ENCODE measurements at places on chromosomes 5 and 9. TPM values are rescaled to one million over a fixed set of nuclear protein-coding genes. Genes with fewer than 3 reads are reported as not detected.

DNA sequence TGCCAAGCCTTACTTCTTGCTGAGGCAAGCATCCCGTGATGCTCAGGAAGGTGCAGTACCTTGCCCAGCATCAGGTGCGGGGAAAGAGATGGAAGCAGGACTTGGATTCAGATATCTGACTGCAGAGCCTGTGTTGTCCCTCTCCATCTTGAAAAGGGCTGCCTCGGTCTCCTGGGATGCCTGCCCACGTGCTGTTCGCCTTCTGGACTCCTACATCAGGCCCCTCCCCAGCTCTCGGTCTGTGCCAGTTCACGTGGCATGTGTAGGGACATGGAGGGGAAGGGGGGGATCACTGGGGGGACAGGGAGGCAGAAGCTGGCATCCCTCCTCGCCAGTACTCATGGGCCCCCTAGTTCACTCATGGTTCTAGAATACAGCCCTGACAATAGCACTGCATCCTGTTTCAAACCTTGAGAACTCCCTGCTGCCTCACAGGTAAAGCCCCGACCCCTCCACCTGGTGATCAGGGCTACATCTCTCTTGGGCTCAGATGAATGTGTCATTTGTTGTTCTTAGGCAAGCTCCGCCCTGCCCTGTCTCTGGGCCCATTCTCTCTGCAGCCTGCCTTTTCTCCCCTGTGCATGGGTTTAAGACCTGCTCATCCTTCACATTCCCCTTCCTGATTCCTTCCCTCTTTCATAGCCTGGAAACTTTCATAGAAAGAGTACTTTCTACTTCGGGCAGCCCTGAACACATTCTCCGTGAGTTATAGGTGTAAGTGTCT lies 38.9 kb upstream of the SLC25A51 start:
- peaks cover 16% of the 10 kb centered on the region for H3K4me1 ChIP-seq
- peak; percentile 32 for DNase-seq
- no peak overlapping the region for H3K27ac ChIP-seq
- peaks cover 23% of the 10 kb centered on the region for H3K36me3 ChIP-seq
- no peaks in the 10 kb centered on the region for H3K27me3 ChIP-seq
- no peak overlapping the region for H3K4me3 ChIP-seq

DNA sequence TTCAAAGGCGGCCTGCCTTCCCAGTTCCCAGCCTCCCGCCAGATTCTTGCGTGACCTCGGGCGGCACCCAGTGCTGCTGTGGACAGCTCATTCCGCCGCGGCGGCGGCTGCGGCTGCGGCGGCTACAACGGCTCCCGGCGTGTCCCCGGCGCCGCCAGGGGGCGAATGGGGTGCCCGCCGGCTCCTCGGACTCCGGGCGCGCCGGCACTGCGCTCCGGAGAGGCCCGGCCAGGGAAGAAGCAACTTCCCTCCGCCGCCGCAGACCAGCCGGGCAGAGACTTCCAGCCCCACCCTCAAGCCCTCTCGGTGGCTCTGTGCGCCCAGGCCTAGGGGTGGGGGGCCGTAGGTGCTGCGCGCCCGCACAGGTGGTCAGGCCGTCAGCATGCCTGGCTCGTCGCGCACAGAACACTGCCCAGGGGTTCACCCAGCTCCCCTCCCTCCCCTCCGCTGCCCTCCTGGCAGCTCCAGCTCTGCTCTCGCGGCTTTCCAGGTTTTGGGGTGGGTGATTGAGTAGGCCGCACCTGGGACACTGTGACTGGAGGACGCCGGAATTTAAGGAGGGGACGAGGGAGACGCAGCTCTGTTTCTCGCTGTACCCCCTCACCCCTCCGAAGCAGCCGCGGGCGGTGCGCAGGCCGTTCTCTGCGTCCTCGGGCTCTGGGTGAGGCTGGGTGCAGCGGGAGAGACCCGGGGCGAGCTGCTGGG lies 20.2 kb downstream of the IGIP start:
- no peaks in the 10 kb centered on the region for H3K36me3 ChIP-seq
- H3K4me1 ChIP-seq: peaks cover 16% of the 10 kb centered on the region
- H3K27me3 ChIP-seq: no peaks in the 10 kb centered on the region
- no peak overlapping the region for H3K27ac ChIP-seq
- peak; percentile 82 for DNase-seq

GRCh38 chr9:109619310-109619709 lies 121.2 kb upstream of the PTPN3 start:
- no peak overlapping the region for H3K4me3 ChIP-seq
- H3K36me3 ChIP-seq: no peaks in the 10 kb centered on the region
- no peak overlapping the region for H3K27ac ChIP-seq
- H3K27me3 ChIP-seq: no peaks in the 10 kb centered on the region
- H3K4me1 ChIP-seq: no peaks in the 10 kb centered on the region

- no peak overlapping the region for H3K4me3 ChIP-seq
- H3K27me3 ChIP-seq: peaks cover 1% of the 10 kb centered on the region
- no peaks in the 10 kb centered on the region for H3K4me1 ChIP-seq
Measured at GRCh38 chr5:2904956-2905355, 153.5 kb upstream of the IRX2 start.

DNA sequence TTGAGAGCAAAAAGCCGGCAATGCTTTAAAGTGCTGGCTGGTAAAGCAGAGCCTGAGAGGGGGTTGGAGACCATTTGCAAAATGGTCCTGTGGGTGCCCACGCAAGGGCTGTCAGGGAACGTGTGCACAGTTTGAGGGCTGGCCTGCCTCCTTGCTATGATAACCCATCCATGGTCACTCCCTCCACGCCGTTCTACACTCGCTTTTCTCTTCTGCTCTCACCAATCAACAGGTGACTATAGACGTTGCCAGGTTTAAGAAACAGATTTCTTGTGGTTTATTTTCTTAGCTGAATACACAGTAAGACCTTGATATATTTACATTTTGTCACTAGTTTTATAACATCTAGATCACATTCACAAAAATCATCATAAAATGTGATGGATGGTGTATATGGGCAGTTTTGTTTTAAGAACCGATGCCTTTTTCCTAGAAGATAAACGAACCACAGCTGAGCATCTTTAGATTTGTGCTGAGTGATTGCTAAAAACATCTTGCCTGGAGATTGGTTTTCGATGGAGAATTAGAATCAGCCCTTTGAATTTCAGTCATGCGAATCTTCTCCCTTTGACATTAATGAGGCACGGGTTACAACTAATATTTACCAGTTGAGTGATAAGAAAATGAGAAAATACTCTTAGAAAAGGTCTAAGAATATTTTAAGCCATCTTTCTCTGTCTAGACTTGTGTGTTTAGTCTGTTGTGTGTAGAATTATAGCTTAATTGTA lies 13.9 kb downstream of the MAP1B start:
- no peak for DNase-seq
- no peak overlapping the region for H3K27ac ChIP-seq
- H3K27me3 ChIP-seq: peaks cover 4% of the 10 kb centered on the region
- H3K36me3 ChIP-seq: no peaks in the 10 kb centered on the region

DNA sequence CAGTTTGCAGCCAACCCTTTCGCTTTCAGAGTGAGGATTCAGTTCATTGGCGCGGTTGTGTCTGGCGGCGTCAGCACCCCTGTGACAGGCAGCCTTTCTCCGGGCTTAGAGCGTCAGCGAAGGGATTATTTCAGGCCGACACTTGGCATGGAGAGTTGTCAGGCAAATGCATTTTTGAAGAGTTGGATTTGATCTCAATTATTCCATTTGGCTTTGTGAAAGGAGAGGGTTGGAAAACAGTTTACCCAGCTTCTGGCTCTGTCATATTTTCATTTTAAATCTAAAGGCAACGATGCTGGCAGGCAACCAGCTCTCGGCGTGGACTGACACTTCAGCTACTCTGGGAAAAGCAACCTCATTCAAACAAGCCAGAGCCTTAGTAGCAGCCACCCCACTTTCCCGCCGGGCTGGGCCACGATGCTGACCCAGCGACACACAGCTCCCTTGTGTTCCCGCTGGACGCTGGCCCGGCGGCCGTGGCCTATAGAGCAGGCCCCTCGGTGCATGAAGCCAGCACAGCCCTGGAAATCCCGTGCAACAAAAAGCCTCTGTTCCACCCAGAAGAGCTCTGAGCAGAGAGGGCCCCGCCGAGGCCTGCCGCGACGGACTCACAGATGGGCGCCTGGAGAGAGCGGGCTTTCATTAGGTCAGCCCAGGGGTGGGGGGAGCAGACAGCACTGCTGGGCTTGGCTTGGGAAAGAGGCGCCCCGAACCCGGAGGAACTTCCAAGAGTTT lies 28.9 kb upstream of the LPCAT1 start:
- no peak for DNase-seq
- H3K4me3 ChIP-seq: peak overlapping the region; percentile 47
- H3K27ac ChIP-seq: peak overlapping the region; percentile 23
- H3K4me1 ChIP-seq: peaks cover 14% of the 10 kb centered on the region

DNA sequence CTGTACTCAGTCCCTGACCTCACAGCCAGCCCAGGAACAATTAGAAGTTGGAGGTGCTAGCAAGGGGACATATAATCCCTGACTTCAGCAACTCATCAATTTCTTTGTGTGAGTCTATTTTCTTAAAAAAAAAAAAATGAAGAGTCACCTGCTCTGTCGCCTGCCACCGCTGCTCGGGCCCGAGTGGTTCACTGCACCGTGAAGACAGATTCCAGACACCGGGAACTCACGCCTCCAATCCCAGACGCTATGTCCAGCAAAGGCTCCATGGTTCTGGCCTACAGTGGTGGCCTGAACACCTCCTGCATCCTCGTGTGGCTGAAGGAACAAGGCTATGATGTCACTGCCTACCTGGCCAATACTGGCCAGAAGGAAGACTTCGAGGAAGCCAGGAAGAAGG lies 606.6 kb downstream of the PRELID2 start:
- no peaks in the 10 kb centered on the region for H3K4me1 ChIP-seq
- H3K27me3 ChIP-seq: no peaks in the 10 kb centered on the region
- no peak overlapping the region for H3K4me3 ChIP-seq
- H3K27ac ChIP-seq: no peak overlapping the region

DNA sequence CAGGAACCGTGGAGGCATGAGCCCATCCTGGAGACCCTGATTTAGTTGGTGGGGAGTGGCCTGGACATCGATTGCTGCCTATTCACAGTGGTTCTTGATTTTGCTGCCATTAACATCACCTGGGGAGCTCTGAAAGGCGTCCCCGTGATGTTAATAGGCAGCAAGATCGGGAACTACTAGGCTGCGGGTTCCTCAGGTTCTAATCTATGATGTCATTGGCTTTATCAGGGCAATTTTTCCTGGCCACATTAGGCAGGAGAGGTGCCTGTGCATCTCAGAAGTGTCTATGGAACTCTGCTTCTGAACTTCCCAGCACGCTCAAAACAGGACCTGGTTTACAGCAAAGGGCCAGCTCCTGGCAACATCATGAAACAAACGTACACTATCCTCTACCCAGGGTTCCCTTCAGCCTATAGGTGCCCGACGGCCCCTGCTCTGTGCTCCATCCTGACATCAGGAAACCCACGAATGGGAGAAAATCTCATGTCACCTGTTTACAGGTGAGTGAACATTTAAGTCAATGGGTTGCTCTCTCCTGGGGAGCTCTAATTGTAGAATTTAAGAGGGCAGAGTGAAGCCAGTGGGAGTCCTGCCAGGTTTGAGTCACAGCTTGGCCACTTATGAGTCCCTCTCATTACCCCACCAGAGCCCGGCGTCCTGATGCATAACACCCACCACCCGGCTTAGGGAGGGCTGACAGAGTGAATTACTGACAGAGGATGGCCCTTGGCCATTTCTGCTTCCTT lies 49.4 kb downstream of the ROPN1L start:
- no peak for DNase-seq
- no peaks in the 10 kb centered on the region for H3K36me3 ChIP-seq
- no peaks in the 10 kb centered on the region for H3K4me1 ChIP-seq
- no peak overlapping the region for H3K27ac ChIP-seq
- H3K27me3 ChIP-seq: peaks cover 4% of the 10 kb centered on the region
- no peak overlapping the region for H3K4me3 ChIP-seq

- no peak overlapping the region for H3K27ac ChIP-seq
- H3K27me3 ChIP-seq: no peaks in the 10 kb centered on the region
- H3K4me1 ChIP-seq: no peaks in the 10 kb centered on the region
- H3K36me3 ChIP-seq: no peaks in the 10 kb centered on the region
- no peak for DNase-seq
- no peak overlapping the region for H3K4me3 ChIP-seq
Measured at GRCh38 chr5:3080366-3080765, 328.9 kb upstream of the IRX2 start.

DNA sequence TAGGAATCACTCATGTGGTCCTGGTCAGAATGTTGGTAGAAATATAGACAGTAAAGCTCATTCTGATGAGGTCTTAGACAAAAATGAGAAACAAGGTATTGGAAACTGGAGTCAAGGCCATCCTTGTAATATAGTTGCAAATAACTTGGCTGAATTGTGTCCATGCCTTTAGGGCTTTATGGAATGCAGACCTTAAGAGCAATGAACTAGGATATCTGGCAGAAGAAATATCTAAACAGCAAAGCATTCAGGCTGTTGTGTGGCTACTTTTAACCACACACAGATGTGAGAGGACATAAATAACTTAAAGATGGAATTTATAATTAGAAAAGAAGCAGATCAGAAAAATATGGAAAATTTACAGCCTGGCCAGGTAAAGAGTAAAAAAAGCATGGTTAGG lies 128.2 kb downstream of the YTHDC2 start:
- no peak overlapping the region for H3K27ac ChIP-seq
- H3K4me1 ChIP-seq: no peaks in the 10 kb centered on the region
- no peaks in the 10 kb centered on the region for H3K36me3 ChIP-seq
- DNase-seq: no peak
- H3K27me3 ChIP-seq: peaks cover 3% of the 10 kb centered on the region

GRCh38 chr9:111866976-111867375 lies 29.6 kb upstream of the UGCG start:
- no peaks in the 10 kb centered on the region for H3K36me3 ChIP-seq
- no peak for DNase-seq
- H3K4me1 ChIP-seq: no peaks in the 10 kb centered on the region
- no peak overlapping the region for H3K27ac ChIP-seq

SPEF2 gene
- 0.66 TPM for total RNA-seq

TMEM215 gene
- not detected for total RNA-seq

NR2F1 gene
- total RNA-seq: 1.4 TPM

FLT4 gene
- 7.3 TPM for total RNA-seq

AGXT2 gene
- total RNA-seq: not detected

GABBR2 gene
- 0.43 TPM for total RNA-seq

PAEP gene
- total RNA-seq: not detected
